ENCODE measurements at places on chromosomes 12 and 14.

DNA sequence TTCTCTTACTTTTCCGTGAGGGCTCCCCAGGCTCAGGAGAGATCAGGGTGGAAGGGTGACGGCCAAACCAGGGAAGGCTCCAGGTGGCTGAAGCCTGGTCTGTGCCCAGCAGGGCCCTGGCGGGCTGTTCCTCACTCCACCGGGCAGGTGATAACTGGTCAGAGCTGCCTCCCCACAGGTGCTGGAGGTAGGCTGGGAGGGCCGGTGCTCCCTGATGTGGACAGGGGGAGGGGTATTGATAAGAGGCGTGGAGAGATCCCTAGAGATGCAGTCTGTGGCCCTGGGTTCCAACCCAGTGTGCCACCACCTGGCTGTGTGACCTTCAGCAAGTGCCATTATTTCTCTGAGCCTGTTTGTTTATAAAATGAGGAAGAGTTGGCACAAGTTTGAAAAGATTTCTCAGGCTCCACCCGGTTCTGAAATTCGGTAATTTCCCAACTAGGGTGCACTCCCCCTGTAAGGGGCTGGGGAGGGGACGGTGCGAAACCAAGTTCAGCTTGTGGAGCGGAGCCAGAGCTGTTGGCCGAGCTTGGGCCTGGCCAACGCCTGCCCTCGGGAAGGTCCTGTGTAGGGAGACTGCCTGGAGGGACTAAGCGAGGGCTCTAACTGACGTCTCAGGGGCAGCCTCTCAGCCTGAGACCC is 1.0 kb upstream of the NR4A1 start:
- no peak for DNase-seq

DNA sequence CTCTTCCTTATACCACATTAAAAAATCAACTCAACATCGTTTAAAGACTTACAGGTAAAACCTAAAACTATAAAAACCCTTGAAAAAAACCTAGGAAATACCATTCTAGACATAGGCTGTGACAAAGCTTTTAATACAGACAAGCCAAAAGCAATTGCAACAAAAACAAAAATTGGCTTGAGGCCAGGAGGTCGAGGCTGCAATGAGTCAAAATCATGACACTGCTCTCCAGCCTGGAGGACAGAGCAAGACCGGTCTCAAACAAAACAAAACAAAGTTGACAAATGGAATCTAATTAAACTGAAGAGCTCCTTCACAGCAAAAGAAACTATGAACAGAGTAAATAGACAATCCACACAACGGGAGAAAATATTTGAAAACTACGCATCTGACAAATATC is 1057.8 kb downstream of the FSCB start:
- DNase-seq: no peak

- DNase-seq: no peak
These were observed 53.3 kb upstream of the STXBP6 start for GRCh38 chr14:25103271-25103670.

DNA sequence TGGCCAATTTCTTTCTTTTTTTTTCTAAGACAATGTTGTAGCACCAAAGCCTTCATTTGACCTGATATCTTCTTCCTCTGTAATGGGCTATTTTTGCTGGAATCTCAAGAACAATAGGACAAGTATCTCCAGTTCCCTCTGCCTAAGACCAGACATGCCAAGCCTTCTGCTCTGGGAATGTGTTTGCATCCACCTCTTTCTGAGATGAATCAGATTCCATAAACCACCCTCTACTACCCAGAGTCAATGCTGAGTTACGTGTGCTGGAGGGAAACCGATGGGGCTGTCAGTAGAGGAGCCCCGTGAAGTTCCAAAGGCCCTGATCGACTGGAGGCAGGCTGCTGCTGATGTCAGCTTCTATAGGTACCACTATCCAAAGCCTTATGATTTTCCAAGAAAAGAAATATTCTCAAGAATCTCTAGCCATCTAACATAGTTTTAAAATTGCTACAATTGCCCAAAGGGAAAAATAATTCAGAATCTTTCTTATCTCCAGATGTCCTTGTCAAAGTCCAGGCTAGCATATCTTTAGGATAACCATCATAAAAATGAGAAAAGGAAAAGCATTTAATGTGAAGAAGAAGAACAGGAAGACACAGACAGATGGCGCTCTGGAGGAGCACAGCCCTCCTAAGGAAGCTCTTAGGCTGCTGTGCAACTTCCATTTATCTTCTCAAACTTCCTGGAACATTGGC is 101.9 kb downstream of the SLC8A3 start:
- no peak for DNase-seq

DNA sequence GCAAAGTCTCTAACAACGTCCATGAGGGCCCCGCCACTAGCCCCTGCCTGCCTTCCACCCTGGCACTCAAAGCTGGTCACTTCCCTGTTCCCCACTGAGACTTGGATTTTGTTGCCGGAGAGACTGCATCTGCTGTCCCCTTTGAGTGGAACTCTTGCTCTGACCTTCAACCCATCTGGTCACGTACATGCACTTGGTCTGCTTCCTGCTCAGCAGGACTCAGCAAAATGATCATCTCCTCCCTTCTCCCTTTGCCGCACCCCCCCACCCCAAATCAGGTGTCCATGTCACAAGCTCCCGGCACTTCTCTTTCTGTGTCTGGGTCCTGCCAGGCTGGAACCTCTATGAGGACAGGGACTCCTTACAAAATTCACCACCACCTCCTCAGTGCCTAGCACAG is 180.9 kb downstream of the CHST11 start:
- no peak for DNase-seq

- DNase-seq: no peak
These were observed 469.8 kb downstream of the BCAT1 start for GRCh38 chr12:24479131-24479530.

Data from stimulated activated CD4-positive, alpha-beta T cell treated with anti-CD3 and anti-CD28 coated beads, Interleukin-15, amount 100 ng/mL, for 48 hours (primary cell).